Activated naive CD8-positive, alpha-beta T cell treated with anti-CD3 and anti-CD28 coated beads, Interleukin-2, amount 10 ng/mL, durations not matched to agents 7 days and 5 days (primary cell): ENCODE measurements at places on chromosomes 5 and 9. TPM values are rescaled to one million over a fixed set of nuclear protein-coding genes. Genes with fewer than 3 reads are reported as not detected.

- peak; percentile 39 for DNase-seq
Measured at GRCh38 chr5:123035918-123036390, 571 bp downstream of the PPIC start.

Gene NME5
- total RNA-seq, result not detected

DNA sequence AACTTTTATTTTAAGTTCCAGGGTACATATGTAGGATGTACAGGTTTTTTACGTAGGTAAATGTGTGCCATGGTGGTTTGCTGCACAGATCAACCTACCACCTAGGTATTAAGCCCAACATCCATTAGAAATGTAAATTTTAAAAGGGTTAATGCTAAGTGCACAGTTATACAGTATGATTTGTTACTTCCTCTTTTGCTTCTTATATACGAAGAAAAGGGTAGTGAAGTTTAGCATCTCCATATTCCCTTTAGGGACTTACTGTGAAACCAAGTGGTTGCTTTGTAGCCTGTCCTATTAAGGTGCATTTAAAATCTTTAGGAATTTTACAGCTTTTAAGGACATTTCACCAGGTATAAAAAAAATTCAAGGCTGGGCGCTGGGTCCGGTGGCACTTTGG is 46.4 kb downstream of the RBM27 start:
- DNase-seq, result no peak

- no peak for DNase-seq
Measured at GRCh38 chr5:170327829-170328228, 30.3 kb upstream of the LCP2 start.

Gene SLIT3
- total RNA-seq, result not detected

DNA sequence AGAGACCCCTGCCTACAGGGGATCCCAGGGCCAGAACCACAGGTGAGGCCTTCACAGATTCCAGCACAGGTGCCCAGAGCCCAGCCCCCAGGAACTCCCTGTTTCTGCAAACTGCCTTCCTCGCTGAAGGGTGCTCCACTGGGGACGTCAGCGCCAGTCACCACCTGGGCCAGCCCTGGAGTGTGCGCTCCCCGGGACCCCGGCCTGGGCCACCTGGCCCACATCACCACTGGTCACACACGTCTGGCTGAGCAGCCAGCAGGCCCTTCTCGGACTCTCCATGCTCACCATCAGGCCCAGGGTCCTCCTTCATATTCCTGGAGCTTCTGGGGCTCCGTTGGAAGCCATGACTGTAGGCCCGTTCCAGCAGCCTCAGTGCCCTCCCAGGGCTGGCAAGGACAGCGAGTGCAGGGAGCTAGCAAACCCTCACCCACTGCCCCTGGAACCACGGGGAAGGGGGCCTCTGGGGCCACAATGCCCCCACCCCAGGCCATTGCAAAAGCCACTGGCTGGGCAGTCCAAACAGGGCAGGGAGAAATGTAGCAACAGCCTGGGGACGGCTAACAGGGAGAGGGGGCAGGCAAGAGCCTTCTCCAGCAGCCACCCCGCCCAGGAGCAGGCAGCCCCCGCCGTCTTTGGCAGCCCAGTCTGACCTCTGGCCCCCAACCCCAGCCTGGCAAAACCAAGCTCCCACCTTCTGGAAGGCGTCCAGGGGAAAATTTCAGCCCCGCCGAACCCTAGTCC is 1.3 kb downstream of the AGPAT2 start:
- no peak for DNase-seq

- DNase-seq, result no peak
Measured at GRCh38 chr9:118761016-118761790, 608.0 kb downstream of the BRINP1 start.

GRCh38 chr5:35194635-35195471 is 35.4 kb downstream of the PRLR start:
- DNase-seq, result no peak

Gene PTAR1
- 68.4 TPM for total RNA-seq

Gene TMEFF1
- not detected for total RNA-seq

DNA sequence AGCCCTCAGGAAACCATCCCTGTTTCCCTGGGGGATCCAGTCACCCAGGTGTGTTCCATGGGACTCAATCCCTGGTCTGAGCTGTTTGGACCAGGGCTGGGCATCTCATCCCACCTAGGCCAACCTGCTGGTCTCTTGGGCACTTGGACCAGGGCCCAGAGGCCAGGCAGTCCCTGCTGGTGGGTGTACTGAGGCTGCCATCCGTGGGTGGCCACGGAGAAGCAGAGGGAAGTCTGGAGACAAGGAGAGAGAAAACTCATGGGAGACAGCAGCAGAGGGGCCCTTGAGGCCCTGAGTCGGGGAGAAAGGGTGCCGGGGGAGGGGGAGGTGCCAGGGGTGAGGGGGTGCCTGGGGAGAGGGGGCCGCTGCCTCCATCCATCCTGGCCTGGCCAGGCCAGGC is 247.8 kb downstream of the PBX3 start:
- DNase-seq, result peak; percentile 9

DNA sequence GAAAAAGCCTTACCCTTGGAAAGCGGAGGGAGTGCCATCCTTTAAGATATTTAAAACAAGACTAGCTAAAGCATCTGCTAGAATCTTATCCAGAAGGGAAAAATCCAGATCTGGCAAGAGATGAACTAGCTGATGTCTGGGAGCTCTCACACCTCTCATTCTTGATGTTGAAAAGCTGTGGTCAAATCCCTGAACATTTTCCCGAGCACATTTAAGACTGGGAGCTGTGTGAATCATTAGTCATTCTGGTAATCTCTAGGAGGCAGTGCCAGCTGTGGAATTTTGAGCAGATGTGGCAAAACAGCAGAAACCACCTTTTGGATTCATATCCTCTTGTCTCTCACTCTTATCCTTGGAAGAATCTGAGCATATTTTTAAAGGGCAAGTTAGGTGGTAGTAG is 218.0 kb downstream of the MAN2A1 start:
- DNase-seq, result no peak

Gene GABRA1
- not detected for total RNA-seq

Gene IRX1
- total RNA-seq, result not detected

Gene PSIP1
- total RNA-seq, result 159 TPM

DNA sequence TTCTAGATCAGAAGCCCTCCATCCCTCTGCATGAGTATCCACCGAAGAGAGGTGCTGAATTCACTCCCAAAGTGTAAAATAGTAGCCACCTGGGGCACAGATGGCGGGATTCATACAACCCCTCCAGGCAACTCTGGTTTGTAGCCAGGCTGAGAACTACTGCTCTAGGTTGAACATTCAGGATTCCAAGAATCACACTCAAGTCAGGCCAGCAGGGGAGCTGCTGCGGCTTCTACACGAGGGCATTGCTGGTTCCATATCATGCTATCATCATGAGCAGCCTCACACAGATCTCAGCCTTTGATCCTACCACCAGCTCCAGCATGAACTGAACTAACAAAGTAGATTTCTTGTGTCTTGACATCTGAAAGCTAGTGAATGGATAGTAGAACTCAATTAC is 367.9 kb downstream of the DIRAS2 start:
- DNase-seq, result no peak

GRCh38 chr9:36725777-36726356 is 153.2 kb downstream of the MELK start:
- no peak for DNase-seq

Gene TMEM252
- total RNA-seq, result not detected

DNA sequence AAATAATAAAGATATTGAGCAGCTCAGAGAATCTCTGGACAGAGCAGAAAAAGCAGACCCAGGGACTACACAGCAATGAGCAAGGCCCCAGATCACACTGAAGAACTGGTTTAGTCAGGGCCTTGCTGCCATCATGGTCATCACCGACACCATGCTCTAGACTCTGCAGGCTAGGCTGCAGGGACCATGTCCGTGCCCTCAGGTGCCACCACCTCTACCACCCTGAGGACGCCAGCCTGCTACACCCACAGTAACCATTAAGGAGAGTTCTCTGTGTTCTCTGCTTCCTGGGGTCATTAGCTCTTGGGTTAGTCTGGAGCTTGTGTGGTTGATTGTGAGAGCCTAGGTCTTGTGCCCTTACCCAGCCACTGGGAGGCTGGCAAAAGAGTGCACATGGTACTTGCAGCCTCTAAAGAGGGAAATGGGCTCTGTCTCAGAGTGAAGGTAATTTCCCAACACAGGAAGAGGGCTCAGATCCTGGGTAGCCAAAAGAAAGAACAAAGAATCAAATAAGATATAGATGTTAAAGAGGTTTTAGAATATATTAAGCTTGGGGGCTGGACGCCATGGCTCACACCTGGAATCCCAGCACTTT is 31.9 kb upstream of the JADE2 start:
- no peak for DNase-seq

DNA sequence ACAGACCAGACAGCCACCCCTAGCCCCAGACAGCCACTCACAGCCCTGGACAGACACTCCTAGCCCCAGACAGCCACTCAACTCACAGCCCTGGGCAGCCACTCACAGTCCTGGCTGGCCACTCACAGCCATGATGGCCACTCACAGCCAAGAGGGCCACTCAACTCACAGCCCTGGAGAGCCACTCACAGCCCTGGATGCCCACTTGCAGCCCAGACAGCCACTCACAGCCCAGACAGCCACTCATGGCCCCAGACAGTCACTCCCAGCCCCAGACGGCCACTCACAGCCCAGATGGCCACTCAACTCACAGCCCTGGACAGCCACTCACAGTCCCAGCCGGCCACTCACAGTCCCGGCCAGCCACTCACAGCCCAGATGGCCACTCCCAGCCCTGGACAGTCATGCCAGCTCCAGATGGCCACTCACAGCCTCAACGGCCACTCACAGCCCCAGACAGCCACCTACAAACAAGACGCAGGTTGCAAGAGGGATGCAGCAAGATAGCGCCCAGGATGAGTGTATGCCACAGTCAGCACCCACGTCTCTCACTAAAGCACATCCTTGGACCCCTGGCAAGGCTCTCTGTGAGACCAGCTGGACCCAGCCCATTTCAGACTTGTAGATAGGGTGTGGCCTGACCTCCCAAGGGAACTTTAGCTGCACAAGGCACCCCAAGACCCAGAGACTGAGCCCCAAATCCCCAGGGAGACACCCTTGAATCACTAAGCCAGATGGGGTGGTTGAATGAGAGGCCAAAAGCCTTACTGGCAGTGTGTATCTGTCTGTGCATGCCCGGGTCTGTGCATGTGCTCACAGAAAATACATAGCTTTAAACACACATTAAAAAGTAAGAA is 22.4 kb downstream of the ZDHHC11B start:
- DNase-seq, result no peak
